ENCODE measurements at places on chromosomes 6 and 20. TPM values are rescaled to one million over a fixed set of nuclear protein-coding genes. Genes with fewer than 3 reads are reported as not detected.

Gene FGD2
- 0.09 TPM for total RNA-seq

Gene AAR2
- total RNA-seq, result 37.8 TPM

Gene COL12A1
- 1.4 TPM for total RNA-seq

- H3K27me3 ChIP-seq, result no peaks in the 10 kb centered on the region
- peaks cover 9% of the 10 kb centered on the region for H3K36me3 ChIP-seq
- H3K4me3 ChIP-seq, result no peak overlapping the region
- H3K4me1 ChIP-seq, result no peaks in the 10 kb centered on the region
- no peak overlapping the region for H3K27ac ChIP-seq
Observed at GRCh38 chr6:52829046-52829817, 11.4 kb downstream of the GSTA5 start.

GRCh38 chr6:91075244-91075976 lies 488.5 kb upstream of the MAP3K7 start:
- no peak overlapping the region for H3K27ac ChIP-seq
- H3K27me3 ChIP-seq, result no peaks in the 10 kb centered on the region
- H3K4me3 ChIP-seq, result no peak overlapping the region
- no peaks in the 10 kb centered on the region for H3K4me1 ChIP-seq
- H3K36me3 ChIP-seq, result no peaks in the 10 kb centered on the region
- no peak for DNase-seq

GRCh38 chr6:47715782-47716181 lies 17.4 kb downstream of the ADGRF4 start:
- H3K27me3 ChIP-seq, result no peaks in the 10 kb centered on the region
- no peaks in the 10 kb centered on the region for H3K4me1 ChIP-seq
- no peak for DNase-seq

DNA sequence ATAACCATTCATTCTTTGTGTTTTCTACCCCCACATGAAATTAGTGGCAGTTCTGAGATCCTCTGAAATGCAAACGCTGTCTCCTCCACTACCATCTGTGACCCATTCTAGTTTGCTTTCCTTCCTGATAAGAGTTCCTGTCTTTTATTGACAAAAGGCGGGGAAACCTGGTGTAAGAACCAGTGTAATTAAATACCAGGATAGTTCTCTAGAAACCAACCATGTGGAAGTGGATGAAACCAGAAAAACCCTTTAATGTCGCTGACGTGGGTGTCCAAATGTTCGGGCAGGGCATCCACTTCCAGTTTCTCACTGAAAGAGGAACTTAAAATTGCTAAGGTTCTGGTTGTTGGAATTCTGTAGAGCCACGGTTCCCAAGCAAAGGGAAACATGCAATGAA lies 79.1 kb downstream of the TNFRSF21 start:
- H3K27me3 ChIP-seq, result no peaks in the 10 kb centered on the region
- H3K27ac ChIP-seq, result no peak overlapping the region
- DNase-seq, result no peak
- no peak overlapping the region for H3K4me3 ChIP-seq
- H3K36me3 ChIP-seq, result peaks cover 22% of the 10 kb centered on the region

DNA sequence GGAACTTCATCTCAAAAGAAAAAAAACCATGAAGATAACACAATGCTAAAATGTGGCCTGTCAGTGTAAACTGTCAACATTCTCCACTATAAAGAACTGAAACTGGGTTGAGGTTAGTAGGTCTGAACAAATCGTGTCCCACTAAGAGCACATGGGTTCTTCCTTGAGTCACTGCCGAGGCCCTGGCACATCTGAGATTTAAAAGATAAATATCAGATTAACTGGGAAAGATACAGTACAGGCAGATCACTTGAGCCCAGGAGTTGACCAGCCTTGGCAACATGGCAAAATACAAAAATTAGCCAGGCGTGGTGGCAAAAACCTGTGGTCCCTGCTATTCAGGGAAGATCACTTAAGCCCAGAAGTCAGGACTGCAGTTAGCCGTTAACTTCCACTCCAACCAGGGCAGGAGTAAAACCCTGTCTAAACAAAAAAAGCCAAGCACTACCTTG lies 5.6 kb downstream of the EEF1A1 start:
- DNase-seq, result peak; percentile 45
- no peaks in the 10 kb centered on the region for H3K4me1 ChIP-seq
- peak overlapping the region; percentile 22 for H3K27ac ChIP-seq
- peaks cover 53% of the 10 kb centered on the region for H3K36me3 ChIP-seq

DNA sequence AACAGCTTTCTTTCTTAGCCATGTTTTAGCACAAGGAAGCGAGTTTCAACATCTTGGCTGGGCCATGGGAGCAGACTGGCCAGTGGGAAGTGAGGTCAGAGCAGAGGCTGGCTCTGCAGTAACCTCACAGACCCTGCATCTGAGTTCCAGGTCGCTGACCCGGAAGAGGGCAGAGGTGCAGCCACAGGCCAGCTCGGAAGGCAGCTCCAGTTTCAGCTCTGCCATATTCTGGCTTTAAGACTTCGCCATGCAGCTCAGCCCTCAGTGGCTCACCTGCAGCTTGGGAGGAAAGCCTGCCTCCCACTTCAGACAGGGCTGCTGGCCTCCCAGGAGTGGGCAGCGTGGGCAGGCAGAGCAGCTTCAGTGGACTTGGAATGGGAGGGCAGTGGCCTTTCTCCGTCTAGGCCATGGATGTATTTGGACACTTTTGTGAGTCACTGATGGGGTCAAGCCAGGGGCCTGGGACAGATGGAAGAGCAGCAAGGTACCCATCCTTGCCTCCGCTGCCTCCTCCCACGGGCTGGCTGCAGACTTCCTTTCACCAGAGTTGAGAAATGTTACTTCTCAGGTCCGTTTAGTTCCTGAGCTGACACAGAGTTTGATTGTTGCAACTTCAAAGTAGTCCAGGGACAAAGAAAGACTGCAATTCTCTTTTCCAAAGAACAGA lies 18.5 kb downstream of the CST8 start:
- H3K36me3 ChIP-seq, result no peaks in the 10 kb centered on the region
- no peak overlapping the region for H3K4me3 ChIP-seq
- H3K4me1 ChIP-seq, result peaks cover 8% of the 10 kb centered on the region
- no peak overlapping the region for H3K27ac ChIP-seq
- no peak for DNase-seq
- H3K27me3 ChIP-seq, result no peaks in the 10 kb centered on the region

DNA sequence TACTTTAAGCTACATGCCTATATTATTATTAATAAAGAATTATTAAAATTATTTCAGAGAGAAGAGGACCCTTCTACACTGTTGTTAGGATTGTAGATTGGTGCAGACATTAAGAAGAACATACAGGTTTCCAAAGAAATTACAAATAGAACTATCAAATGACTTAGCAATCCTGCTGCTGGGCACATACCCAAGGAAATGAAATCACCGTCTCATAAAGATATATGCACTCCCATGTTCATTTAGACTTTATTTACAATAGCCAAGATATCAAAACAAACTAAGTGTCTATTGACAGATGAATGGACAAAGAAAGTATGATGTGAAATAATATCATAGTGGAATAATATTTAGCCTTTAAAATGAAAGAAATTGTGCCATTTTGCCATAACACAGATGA lies 687.7 kb upstream of the POU3F2 start:
- H3K27ac ChIP-seq, result no peak overlapping the region
- H3K27me3 ChIP-seq, result no peaks in the 10 kb centered on the region
- H3K4me1 ChIP-seq, result no peaks in the 10 kb centered on the region
- no peak overlapping the region for H3K4me3 ChIP-seq
- DNase-seq, result no peak

- no peaks in the 10 kb centered on the region for H3K36me3 ChIP-seq
- H3K4me3 ChIP-seq, result no peak overlapping the region
- H3K27ac ChIP-seq, result no peak overlapping the region
- H3K4me1 ChIP-seq, result no peaks in the 10 kb centered on the region
Observed at GRCh38 chr6:161736781-161737292, 463.0 kb upstream of the AGPAT4 start.

- H3K27me3 ChIP-seq, result no peaks in the 10 kb centered on the region
- no peaks in the 10 kb centered on the region for H3K4me1 ChIP-seq
- DNase-seq, result no peak
- H3K27ac ChIP-seq, result no peak overlapping the region
Observed at GRCh38 chr6:53873922-53874321, 79.1 kb downstream of the LRRC1 start.

- no peak for DNase-seq
- no peak overlapping the region for H3K4me3 ChIP-seq
- no peaks in the 10 kb centered on the region for H3K27me3 ChIP-seq
- H3K27ac ChIP-seq, result no peak overlapping the region
- H3K4me1 ChIP-seq, result no peaks in the 10 kb centered on the region
- peaks cover 19% of the 10 kb centered on the region for H3K36me3 ChIP-seq
Observed at GRCh38 chr6:53293691-53294090, 55.1 kb downstream of the ELOVL5 start.
